Regular cardiac myocyte (primary cell): ENCODE measurements at places on chromosomes 7 and 10. TPM values are rescaled to one million over a fixed set of nuclear protein-coding genes. Genes with fewer than 3 reads are reported as not detected.

The NPFFR1 gene
- under 0.01 TPM in 1 of 2 replicates, not detected in the other for total RNA-seq

The PTN gene
- total RNA-seq, result 6.8 and 8.2 TPM in 2 replicates

The SEC23IP gene
- 18.6 and 22.2 TPM in 2 replicates for total RNA-seq

The CACNB2 gene
- total RNA-seq, result 0.19 and 0.85 TPM in 2 replicates

The CYP3A5 gene
- under 0.01 TPM in 1 of 2 replicates, not detected in the other for total RNA-seq

The SPDYE11 gene
- not detected in 2 replicates for total RNA-seq

The ITPRID1 gene
- total RNA-seq, result not detected in 2 replicates

The MKI67 gene
- 1.1 and 20.3 TPM in 2 replicates for total RNA-seq

The POU6F2 gene
- not detected in 2 replicates for total RNA-seq

The PNLIPRP1 gene
- total RNA-seq, result not detected in 2 replicates

The STEAP1B gene
- total RNA-seq, result 13.2 and 25.3 TPM in 2 replicates

The C10orf62 gene
- total RNA-seq, result 0.19 TPM in 1 of 2 replicates, not detected in the other

The PPP1R17 gene
- total RNA-seq, result not detected in 2 replicates

The UNC5B gene
- 9.3 and 11.7 TPM in 2 replicates for total RNA-seq

The PMS2 gene
- total RNA-seq, result 18.6 and 20.3 TPM in 2 replicates

The THSD7A gene
- 0.56 and 0.58 TPM in 2 replicates for total RNA-seq

The PDZD7 gene
- 1.3 and 3.1 TPM in 2 replicates for total RNA-seq

The ARHGEF35 gene
- 0.85 and 1.5 TPM in 2 replicates for total RNA-seq

The IDI1 gene
- total RNA-seq, result 54.4 and 55.8 TPM in 2 replicates

The EFCAB10 gene
- 0.56 TPM in 1 of 2 replicates, not detected in the other for total RNA-seq

The VSIR gene
- 17.1 and 26.5 TPM in 2 replicates for total RNA-seq

The PTPRN2 gene
- 0.77 and 1.7 TPM in 2 replicates for total RNA-seq

The LRRC18 gene
- not detected in 2 replicates for total RNA-seq

The FFAR4 gene
- total RNA-seq, result not detected in 2 replicates

The SLC39A12 gene
- total RNA-seq, result not detected in 2 replicates

The OR6B1 gene
- not detected in 2 replicates for total RNA-seq

The MBL2 gene
- total RNA-seq, result not detected in 2 replicates

The ZNF117 gene
- 5.8 and 14.4 TPM in 2 replicates for total RNA-seq

The HSPA14 gene
- total RNA-seq, result 9.9 and 17.3 TPM in 2 replicates

The HTR5A gene
- total RNA-seq, result not detected in 2 replicates

The HECW1 gene
- not detected in 2 replicates for total RNA-seq

The C10orf90 gene
- under 0.01 and 0.38 TPM in 2 replicates for total RNA-seq

The HYCC1 gene
- 123 and 152 TPM in 2 replicates for total RNA-seq

The LRRC27 gene
- 6.3 and 10.1 TPM in 2 replicates for total RNA-seq

The AMPH gene
- total RNA-seq, result 0.28 and 1.2 TPM in 2 replicates

The LRRTM3 gene
- under 0.01 TPM in 1 of 2 replicates, not detected in the other for total RNA-seq

The FOXI2 gene
- not detected in 2 replicates for total RNA-seq

The TRIM73 gene
- total RNA-seq, result 0.19 and 1.1 TPM in 2 replicates

The AKR1C3 gene
- 59.8 and 91.6 TPM in 2 replicates for total RNA-seq

The CNPY1 gene
- total RNA-seq, result not detected in 2 replicates

The HYAL4 gene
- not detected in 2 replicates for total RNA-seq

The TMEM213 gene
- not detected in 2 replicates for total RNA-seq

The C10orf53 gene
- not detected in 2 replicates for total RNA-seq

The SYT15B gene
- total RNA-seq, result under 0.01 and 0.28 TPM in 2 replicates

The HMX2 gene
- not detected in 2 replicates for total RNA-seq

The DNAJC12 gene
- total RNA-seq, result 9.6 and 9.8 TPM in 2 replicates

The AKR1C8 gene
- total RNA-seq, result not detected in 2 replicates

The CASP2 gene
- total RNA-seq, result 10.7 and 15.1 TPM in 2 replicates

The C10orf95 gene
- total RNA-seq, result not detected in 2 replicates

The PWWP2B gene
- total RNA-seq, result 4.2 and 10.7 TPM in 2 replicates

The DGKB gene
- 0.56 and 0.58 TPM in 2 replicates for total RNA-seq
